ENCODE measurements at places on chromosomes 3 and 15.

GRCh38 chr15:92097474-92098178, 244.1 kb downstream of the SLCO3A1 start:
- no peak for DNase-seq

GRCh38 chr3:58429657-58430056, 4.0 kb downstream of the PDHB start:
- no peak for DNase-seq

DNA sequence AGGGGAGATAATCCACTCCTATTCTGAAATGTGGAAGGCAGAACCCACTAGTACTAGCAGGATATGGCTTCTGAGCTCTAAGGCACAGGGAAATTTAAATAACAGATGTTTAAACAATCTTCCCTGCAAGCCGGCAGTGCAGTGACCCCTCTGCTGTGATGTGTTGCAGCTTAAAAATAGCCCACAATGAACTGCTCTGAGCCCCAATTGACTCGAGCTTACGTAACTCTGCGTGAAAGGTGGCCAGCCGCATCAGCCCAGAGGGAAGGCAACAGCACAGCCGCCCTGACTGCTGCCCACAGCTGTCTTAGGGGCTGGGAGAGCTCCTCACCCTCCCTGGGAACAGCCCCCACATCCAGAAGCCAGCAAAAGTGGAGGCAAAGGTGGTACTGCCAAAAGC, 12.5 kb upstream of the CAMKV start:
- no peak for DNase-seq

- DNase-seq: no peak
These were observed 343.3 kb downstream of the GRM7 start for GRCh38 chr3:7203969-7204847.

GRCh38 chr15:45458746-45459403, 63.7 kb downstream of the SLC30A4 start:
- no peak for DNase-seq

DNA sequence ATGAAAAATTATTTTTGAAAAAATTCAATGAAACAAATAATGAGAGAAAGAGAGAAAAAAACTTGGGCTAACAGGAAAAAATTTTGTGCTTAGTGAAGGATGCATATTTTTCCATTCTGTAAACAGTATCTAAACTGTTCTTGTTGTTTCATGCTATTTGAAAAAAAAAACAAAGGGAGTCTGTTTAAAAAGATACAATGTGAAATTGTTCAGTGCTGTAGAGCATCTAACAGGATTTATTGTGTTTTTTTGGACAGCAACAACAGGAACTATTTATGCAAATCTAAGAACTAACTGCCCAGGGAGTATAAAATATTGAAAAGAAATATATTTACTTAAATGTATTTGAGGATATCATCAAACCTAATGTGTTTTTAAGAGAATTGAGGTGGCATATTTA, 55.1 kb downstream of the PEX5L start:
- no peak for DNase-seq

- no peak for DNase-seq
These were observed 161.3 kb upstream of the LPP start for GRCh38 chr3:187992609-187993008.

DNA sequence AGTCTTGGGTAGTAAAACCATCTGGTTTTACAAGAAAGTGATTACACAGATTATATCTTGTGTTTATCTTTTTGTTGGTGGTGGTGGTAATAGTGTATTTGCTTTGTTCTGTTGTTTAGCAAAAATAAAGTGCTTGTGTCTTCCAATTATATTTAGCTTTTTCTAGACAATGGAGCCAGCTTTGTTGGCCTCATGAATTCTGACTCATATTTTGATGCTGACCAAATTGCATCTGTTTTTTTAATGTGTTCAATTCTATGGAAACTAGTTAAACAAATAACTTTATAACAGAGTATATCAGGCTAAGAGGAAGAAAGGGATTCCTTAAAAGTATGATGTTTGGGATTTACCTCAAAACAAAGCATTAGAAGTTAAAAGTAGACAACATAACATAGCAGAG, 69.3 kb upstream of the BFSP2 start:
- DNase-seq: no peak

- DNase-seq: no peak
These were observed 50.1 kb downstream of the PCSK6 start for GRCh38 chr15:101439285-101439919.

DNA sequence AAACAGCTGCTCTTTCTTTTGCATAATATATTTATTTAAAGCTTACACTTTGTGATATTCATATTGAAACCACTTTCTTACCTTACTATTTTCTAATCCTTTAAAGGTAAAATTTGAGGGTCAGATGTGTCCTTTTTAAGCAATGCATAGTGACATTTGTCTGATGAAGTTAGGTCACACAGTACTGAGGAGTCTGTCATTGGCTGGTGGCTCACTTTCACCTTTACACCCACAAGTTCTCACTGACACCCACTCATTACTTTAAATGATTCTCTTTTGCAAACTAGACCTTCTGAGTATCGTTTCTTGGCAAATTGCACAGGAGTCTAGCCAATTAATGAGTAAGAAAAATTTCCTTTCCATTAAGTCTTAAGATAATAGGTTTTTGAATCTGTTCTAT, 758.3 kb upstream of the ARPP21 start:
- no peak for DNase-seq

DNA sequence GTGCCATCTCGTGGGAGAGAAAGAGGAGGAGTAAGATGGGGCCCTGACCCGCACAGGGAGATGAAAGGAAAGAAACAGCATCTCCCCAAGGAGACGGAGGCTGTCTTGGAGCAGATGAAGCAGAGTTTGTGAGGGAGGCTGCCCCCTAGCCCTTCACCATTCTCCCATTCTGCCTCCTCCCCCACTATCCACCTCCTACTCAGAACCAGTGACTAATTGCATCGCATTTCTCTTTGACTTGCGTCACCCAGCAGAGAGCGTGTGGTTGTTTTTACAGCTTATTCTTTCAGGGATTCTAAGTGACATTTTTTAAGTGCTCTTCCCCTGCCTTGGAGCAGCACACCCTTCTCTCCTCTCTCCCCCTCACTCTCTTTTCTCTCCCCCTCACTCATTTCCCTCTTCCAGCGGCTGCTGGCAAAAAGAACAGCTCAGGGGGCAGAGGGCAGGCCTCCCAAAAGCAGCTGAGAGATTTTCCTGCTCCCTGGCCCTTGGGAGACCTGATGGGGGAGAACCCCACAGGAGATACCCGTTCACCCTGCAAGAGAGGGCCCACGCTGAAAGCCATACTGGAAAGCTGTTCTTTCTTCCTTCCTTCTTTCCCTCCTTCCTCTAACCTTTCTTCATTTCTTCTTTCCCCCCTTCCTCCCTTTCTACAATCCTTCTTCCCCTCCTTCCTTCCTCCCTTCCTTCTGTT, 91.8 kb downstream of the MRPL46 start:
- DNase-seq: no peak

DNA sequence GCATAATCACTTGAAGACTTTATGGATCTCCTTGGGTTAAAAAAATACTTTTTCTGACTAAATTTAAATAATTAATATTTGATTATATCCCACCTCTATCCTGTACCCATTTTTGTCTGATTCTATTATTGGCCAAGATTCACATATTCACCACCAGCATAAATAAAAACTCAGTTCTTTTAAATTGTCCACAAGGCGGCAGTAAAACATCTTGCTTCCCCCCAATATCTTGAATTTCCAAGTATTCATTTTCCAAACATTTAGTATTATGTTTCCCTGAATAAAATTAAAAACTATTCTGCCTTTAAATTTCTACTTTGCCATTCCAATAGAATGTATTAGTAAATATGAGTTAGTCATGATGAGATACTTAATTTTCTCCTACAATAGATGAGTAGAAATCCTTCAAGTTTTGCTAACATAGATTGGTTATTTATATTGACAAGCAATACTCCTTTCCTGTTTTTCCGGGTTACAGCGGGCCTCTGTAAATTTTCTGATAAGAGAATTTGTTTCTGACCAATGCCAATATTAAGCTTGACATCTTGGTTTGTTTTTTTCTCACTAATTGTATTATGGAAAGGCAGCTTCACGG, 218.7 kb upstream of the MDFIC2 start:
- no peak for DNase-seq

- DNase-seq: no peak
These were observed 25.4 kb upstream of the EDEM1 start for GRCh38 chr3:5162102-5162501.

GRCh38 chr3:31188112-31188511, 293.7 kb upstream of the GADL1 start:
- no peak for DNase-seq

DNA sequence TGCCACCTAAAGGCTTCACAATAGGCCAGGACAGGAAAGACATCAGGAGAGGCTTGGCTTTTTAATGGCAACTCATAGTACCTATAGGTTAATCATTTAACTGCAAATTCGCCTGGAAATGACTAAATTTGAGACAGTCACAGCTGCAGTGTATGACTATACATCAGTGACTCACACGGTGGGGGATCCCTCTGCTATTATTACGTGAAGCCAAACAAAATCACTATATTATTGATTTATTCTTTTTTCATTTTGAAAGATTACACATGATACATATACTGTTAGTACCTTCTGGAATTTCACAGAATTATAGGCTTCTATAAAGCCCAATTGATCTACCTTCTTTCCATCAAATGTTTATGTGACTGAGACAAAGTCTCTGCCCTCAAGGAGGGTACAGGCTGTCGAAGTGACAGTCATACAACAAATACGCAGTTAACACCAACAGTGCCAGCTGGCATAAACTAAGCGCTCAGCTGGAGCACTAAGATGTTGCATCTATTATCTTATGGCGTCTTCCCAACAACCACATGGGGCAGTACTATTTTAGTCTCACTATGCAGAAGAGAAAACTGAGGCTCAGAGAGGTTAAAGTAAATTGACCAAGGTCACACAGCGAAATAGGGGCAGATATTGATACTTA, 82.0 kb upstream of the LMOD3 start:
- no peak for DNase-seq

DNA sequence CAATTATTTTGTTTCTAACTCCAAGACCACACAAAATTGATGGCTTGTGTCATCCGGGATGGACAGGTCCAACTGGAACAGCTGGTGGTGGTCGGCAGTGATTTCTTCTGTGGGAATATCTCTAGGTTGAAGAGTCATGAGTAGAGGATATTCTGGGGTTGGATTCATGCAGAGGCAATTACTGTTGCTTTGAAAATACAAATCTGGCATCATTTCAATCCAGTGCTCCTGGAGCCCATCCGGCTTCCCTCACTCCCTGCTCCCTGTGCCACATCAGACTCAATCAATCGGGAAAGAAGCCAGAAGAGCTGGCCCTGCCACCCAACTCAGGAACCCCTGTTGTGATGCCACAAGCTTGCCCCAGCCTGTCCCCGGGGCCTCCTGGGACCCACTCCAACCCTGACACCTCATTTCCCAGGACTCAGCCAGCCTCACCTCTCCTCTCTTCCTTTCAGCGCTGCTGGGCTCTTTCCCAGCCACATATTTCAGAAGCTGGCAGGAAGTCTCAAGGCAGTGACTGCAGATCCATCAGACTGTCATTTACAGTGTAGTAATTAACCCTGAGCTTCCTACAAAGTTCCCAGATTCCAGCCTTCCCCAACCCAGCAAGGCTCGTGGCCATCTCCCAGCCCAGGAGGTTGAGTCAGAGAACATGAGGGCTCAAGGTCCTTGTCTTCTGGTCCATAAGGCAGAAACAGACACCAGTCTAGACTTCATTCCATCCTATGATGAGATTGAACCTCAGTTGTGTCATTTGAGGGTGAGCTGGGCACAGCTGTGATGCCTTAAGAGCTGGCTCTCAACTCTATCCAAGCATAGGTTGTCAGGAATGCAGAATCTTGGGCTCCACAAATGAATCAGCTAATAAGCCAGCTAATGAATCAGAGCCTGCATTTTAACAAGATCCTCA, 114.0 kb downstream of the FAM174B start:
- DNase-seq: no peak

GRCh38 chr3:50088725-50089608, at the start of gene RBM5:
Gene RBM5, plus strand, starts transcription at chr3:50088919. Its CDS starts 1,516 bp downstream, at chr3:50090435.
- peak; percentile 95 for DNase-seq

Measured in upper lobe of left lung (tissue), 6 donors.